ENCODE measurements at places on chromosomes 5 and 9.

DNA sequence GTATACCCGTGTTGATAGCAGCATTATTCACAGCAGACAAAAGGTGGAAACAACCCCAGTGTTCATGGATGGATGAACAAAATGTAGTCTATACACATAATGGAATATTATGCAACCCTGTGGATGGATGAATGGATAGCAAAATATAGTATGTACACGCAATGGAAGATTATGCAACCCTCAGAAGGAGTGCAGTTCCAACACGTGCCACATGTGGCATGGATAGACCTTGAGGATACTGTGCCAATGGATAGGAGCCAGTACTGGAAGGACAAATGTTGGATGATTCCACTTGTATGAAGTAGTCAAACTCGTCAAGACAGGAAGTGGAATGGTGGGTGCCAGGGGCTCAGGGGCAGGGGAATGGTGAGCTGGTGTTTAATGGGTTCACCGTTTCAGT lies 44.9 kb downstream of the PLEKHG4B start:
- no peak for DNase-seq

DNA sequence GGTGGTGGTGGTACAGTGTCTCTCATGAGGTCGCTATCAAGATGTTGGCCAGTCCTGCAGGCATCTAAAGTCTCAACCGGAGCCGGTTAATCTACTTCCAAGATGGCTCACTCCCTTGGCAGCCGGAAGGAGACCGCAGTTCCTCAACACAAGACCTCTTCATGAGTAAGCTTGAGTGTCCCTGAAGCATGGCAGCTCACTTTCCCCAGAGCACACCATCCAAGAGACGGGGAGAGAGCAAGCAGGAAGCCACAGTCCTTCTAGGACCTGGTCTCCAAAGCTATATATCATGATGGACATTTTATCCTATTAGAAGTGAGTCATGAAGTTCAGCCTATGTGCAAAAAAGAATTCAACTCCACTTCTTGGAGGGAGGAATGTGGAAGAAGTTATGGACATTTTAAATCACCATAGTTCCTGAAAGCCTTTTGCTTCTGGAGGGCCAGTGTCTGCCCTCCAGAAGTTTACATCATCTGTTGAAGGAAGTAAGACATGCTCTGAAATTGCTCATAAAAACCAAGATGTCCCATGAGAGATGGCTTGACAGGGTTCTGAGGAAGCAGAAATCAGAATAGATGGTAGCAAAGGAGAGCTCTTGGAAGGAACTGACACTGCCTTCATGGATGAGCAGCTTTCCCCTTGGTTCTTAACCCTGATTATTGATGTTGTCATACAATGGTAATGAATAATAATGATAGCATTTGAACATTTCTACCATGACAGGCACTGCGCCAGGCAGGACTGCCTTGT lies 21.3 kb downstream of the GALNT10 start:
- no peak for DNase-seq

- DNase-seq, result no peak
These were observed 97.6 kb downstream of the GALNT10 start for GRCh38 chr5:154288145-154288544.

- DNase-seq, result no peak
These were observed 21.2 kb downstream of the MAST4 start for GRCh38 chr5:66617226-66617861.

DNA sequence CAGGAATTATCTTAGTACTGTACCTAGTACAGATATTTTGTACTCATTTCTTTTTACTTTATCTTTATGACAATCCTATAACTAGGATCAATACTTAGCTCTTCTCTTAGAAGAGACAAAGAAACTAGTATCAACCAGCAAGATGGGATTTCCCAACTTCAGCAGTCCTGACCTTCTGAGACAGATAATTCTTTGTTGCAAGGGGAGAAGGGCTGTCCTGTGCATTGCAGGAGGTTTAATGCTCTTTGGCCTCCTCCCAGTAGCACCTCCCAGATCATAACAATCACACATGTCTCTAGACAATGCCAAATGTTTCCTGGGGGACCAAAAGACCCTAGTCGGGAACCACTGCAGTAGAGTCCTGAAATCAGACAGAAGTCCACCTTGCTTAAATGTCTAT lies 424.3 kb upstream of the DMAC1 start:
- DNase-seq, result no peak

DNA sequence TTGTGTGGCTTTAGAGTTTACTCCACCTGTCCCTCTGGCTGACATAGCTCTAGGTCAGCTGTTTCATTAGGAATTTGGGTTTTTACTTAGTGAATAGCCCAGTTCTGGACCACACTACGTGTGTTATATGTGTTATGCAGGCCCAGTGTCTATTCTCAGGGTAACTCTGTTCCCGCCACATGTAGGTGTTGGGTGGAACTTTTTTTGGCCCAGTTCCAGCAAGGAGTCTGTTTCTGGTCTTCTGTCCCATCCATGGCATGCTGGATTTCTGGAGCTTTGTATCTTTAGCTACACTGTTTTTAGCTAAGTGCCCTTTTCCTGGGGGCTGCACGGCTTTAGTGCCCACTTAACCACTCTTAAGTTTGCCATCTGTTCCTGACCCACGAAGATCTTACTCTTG lies 15.5 kb downstream of the RMI1 start:
- DNase-seq, result no peak

DNA sequence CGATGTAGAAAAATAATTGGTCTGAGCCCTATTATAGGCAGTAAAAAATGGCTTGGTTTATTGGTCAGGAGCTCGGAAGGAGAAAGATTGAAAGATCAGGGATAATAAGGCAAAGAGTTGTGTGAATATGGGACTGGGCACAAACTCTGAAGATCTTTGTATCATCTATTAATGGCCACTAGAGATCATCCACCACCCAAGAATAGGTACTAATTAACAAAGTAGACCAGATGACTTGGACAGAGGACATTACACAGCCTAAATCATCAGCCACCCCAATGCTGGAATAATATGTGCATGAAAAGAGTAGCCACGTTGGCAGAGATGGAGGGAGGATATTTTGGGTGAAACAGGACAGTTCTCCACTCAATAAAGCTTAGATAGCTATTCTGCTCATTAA lies 364.1 kb downstream of the EFNA5 start:
- DNase-seq, result no peak

Data from NCI-H526 (cell line).